ENCODE measurements at places on chromosomes 2 and 18. TPM values are rescaled to one million over a fixed set of nuclear protein-coding genes. Genes with fewer than 3 reads are reported as not detected.

Gene CABLES1
- total RNA-seq = 2.1 TPM

Gene RFTN2
- total RNA-seq = not detected

Gene HOXD8
- not detected for total RNA-seq

Gene HOXD3
- not detected for total RNA-seq

Gene NYAP2
- total RNA-seq = not detected

Gene CYRIA
- 0.20 TPM for total RNA-seq

Gene ICOS
- 63.6 TPM for total RNA-seq

DNA sequence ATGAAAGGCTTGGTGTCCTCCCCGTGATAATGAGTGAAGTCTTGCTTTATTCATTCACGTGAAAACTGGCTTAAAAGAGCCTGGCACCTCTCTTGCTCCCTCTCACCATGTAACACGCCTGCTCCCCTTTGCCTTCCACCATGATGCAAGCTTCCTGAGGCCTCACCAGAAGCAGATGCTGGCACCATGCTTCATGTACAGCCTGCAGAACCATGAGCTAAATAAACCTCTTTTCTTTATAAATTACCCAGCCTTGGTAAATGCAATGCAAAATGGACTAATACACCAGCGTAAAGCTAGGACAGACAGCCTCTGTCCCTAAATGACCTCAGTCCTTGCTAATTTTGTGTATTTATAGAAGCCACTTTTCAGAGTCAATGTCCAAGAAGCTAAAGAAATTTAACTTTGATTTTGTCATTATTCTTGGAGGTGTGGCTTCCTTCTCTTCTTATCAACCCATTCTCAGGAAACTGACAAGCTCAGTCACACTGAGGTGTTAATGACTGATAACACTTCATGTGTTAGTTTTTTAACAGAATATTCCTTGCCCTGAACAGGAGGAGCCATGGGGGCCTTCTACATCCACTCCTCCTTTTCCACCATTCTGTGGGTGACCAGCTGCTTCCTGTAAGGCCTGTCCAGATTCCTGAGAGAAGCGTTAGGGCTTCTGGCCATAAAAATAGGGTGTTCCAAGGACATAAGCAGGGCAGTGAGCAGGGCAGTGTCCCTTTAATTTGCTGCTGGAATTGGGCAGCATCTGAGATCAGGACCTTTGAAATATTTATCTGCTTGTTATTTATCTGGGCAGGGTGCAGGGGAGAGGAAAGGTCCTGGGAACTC is 38.0 kb upstream of the EPAS1 start:
- peaks cover 5% of the 10 kb centered on the region for H3K27me3 ChIP-seq
- DNase-seq = no peak
- H3K4me3 ChIP-seq = no peak overlapping the region
- no peak overlapping the region for H3K27ac ChIP-seq
- H3K36me3 ChIP-seq = no peaks in the 10 kb centered on the region

DNA sequence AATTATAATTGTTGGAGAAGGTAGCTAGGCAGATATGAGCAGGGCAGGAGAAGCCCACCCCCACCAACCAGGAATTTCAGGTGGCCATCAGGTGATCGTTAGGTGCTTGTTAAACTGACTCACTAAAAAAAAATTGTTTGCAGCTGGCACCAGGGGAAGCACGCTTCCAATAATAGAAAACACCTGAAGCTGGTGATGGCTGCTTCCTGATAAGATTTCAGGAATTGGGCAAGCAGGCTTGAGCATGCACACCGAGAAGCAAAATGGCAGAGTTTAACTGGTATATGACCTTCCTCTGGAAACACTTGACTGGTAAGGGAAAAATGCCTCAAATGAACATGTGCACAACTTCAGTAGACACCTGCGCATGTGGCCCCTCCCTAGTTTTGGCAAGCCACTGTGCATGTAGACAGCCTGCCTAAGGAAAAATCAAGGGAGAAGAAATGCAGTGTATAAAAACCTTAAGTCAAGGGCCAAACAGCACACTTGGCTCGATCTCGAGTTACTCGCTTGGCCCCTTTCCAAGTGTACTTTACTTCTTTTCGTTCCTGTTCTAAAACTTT is 292.8 kb downstream of the CCDC85A start:
- H3K36me3 ChIP-seq = no peaks in the 10 kb centered on the region
- H3K27ac ChIP-seq = no peak overlapping the region
- H3K4me3 ChIP-seq = no peak overlapping the region
- DNase-seq = no peak
- no peaks in the 10 kb centered on the region for H3K27me3 ChIP-seq
- no peaks in the 10 kb centered on the region for H3K4me1 ChIP-seq

DNA sequence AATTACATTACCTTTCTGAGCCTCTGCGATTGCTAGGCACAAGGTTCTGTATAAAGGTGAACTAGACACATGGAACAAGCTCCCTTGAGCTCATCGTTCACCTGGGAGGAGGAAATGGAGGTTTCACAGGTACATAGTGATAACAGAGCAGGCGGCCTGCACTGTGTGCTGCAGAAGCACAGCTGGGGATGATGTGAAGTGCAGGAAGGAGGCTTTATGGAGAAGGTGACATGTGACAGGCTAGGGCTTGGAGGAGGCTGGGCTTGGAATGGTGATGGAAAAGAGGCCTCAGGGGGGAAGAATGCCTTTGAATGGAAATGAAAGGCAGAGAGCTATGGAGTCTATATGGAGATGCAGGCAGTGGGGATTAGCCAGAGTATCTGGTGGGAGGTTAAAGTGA is 22.9 kb downstream of the MARCHF4 start:
- peaks cover 70% of the 10 kb centered on the region for H3K4me1 ChIP-seq
- no peak overlapping the region for H3K4me3 ChIP-seq
- no peaks in the 10 kb centered on the region for H3K27me3 ChIP-seq

DNA sequence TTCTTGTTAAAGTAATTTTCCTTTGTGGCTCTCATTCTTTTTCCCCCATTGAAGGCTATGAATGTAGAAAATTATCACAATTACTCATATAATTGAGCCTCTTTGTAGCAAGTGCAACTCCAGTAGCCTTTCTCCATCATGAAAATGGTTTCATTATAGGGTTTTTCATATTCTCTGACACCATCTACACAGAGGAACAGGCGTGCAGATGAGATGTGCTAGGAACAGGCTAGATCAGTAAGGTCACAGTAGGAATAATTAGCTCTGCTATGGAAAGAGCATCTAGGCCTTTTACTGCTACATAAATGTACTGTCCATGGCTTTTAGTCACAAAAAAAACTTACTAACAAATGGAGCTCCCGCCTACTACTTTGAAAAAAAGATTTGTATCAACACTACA is 12.6 kb upstream of the DLX1 start:
- no peak for DNase-seq
- no peaks in the 10 kb centered on the region for H3K4me1 ChIP-seq
- no peaks in the 10 kb centered on the region for H3K36me3 ChIP-seq

GRCh38 chr2:174827371-174828369 is 63.4 kb upstream of the CHRNA1 start:
- H3K4me3 ChIP-seq = no peak overlapping the region
- no peaks in the 10 kb centered on the region for H3K36me3 ChIP-seq
- no peaks in the 10 kb centered on the region for H3K27me3 ChIP-seq
- no peak for DNase-seq

DNA sequence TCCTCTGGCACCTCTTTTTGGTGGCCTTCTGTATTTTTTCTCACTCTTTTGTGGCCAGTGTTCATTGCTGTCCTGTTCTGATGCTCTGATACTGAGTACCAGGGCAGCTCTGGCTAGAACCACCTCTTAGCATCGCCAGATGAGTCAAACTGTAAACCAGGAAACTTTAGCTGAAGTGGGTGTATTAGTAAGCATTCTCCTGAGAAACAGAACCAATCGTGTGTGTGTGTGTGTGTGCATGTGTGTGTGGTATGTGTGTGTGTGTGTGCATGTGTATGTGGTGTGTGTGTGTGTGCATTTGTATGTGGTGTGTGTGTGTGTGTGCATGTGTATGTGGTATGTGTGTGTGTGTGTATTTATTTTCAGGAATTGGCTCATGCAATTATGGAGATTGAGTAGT is 166.3 kb upstream of the SKOR2 start:
- H3K36me3 ChIP-seq = no peaks in the 10 kb centered on the region
- no peaks in the 10 kb centered on the region for H3K4me1 ChIP-seq
- no peak overlapping the region for H3K27ac ChIP-seq
- H3K4me3 ChIP-seq = no peak overlapping the region
- peaks cover 23% of the 10 kb centered on the region for H3K27me3 ChIP-seq

GRCh38 chr18:56268952-56269351 is 369.4 kb downstream of the TXNL1 start:
- H3K27ac ChIP-seq = no peak overlapping the region
- no peak overlapping the region for H3K4me3 ChIP-seq
- H3K36me3 ChIP-seq = no peaks in the 10 kb centered on the region
- DNase-seq = no peak

GRCh38 chr2:35463805-35464596 is 891.6 kb upstream of the CRIM1 start:
- no peaks in the 10 kb centered on the region for H3K27me3 ChIP-seq
- DNase-seq = no peak
- H3K4me1 ChIP-seq = no peaks in the 10 kb centered on the region
- H3K4me3 ChIP-seq = no peak overlapping the region
- H3K27ac ChIP-seq = no peak overlapping the region
- no peaks in the 10 kb centered on the region for H3K36me3 ChIP-seq

GRCh38 chr2:39264733-39265132 is 21.0 kb upstream of the CDKL4 start:
- no peak for DNase-seq
- no peak overlapping the region for H3K4me3 ChIP-seq
- H3K4me1 ChIP-seq = peaks cover 21% of the 10 kb centered on the region
- H3K27me3 ChIP-seq = no peaks in the 10 kb centered on the region

DNA sequence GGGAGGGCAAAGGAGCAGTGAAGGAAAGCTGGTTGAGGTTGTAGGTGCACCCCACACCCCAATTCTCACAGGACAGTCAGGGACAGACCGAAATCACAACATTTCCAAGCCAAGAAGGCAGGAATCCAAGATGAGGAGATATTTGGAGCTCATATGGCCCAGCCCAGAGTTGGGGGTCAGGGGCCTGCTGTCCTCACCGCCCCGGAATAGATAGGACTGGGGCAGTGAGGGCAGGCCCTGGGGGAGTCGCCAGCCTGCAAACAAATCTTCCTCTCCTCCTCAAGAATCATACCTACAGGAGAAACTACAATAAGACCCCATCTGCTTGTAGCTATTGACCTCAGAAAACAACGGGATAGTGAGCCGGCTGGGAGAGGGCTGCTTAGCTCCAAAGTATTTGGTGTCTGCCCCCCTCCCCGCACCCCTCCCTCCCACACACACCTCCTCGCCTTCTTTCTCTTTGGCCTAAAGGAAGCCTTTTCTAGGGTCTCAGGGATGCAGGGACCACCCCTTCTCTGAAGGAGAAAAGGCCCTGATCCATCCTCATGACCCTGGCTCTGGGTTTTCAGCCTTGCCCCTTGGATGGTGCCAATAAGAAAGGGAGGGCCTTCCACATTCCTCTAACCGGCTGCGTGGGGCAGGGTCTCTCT is 3.8 kb downstream of the EN1 start:
- H3K4me3 ChIP-seq = no peak overlapping the region
- DNase-seq = no peak
- peaks cover 77% of the 10 kb centered on the region for H3K27me3 ChIP-seq

DNA sequence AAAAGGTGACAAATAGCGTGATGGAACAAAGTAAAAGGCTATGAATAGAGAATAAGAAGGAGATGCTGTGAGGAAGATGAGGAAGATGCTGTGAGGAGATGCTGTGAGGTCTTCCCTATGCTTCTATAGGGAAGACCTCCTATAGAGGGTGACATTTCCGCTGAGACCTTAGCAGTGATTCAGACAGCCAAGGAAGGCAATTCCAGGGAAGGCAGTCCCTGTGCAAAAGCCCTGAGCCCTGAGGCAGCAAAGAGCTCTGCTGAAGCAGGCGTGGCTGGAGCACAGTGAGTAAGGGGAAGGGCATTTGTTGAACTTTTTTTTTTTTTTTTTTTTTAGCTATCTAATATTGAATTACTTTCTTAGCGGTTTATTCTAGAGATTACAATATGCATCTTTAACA is 142.7 kb upstream of the FOSL2 start:
- H3K4me3 ChIP-seq = no peak overlapping the region
- no peak for DNase-seq
- no peak overlapping the region for H3K27ac ChIP-seq
- H3K36me3 ChIP-seq = peaks cover 31% of the 10 kb centered on the region

All from activated CD4-positive, alpha-beta T cell treated with anti-CD3 and anti-CD28 coated beads, Interleukin-2, amount 10 ng/mL, durations not matched to agents 7 days and 5 days (primary cell).